ENCODE measurements at places on chromosomes 1 and 21.

GRCh38 chr1:15524021-15524282 lies at the start of gene CASP9:
Gene CASP9 (minus strand): TSS chr1:15524215. CDS start chr1:15524200, 15 bp downstream.
- no peak for DNase-seq

- no peak for DNase-seq
Measured at GRCh38 chr1:3883194-3883925, 16.7 kb downstream of the C1orf174 start.

GRCh38 chr1:187725216-187725615 lies 896.5 kb downstream of the PLA2G4A start:
- DNase-seq, result no peak

DNA sequence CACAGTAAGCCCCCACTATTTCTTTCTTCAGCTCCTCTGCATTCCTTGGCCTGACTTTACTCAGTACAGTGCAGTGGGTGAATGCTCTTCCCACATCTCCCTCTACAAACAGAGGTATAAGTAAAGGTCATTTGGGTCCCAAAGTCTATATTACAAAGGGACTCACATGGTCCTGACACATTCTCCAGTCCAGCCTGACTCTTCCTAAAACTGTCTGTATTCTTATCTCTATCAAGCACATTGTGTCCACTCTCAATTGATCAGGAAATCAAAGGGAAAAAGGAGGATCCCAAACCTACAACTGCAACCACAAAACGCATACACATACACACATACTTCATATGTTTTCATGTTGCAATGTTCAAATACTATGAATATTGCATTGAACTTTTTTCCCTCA lies 49.4 kb downstream of the FRRS1 start:
- no peak for DNase-seq

DNA sequence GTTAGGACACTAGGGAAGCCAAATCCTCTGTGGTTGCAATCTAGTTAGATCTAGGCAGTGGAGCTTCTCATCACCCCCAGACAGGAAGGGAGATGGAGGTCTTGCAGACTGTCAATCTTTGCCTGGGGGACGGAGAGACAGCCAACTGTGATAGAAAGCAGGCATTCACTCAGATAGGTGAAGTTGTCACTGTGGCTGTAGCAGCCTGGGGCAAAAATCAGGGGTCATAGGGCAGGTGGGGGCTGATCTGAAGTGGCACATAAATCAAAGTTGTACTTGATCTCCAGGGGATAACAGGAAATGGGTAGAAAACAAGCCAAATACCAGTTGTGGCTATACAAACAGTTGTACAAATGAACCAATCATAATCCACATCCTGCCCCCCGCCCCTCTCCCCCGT lies 620.9 kb upstream of the USP24 start:
- DNase-seq, result no peak

DNA sequence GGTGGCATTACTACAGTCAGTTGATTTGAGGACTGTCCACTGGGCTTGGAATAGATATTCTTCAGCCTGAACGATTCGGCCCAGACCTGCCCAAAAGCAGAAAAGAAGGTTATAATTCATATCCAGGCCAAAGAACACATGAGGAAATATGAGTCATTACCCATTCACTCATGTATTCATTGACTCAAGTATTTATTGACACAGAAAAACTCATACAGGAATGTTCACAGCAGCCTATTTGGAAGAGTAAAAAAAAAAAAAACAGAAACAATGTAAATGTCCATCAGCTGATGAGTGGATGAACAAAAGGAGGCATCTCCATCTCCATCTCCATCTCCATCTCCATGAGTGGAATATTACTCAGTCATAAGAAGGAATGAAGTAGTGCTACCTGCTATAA lies 15.9 kb downstream of the ZMYND12 start:
- no peak for DNase-seq

DNA sequence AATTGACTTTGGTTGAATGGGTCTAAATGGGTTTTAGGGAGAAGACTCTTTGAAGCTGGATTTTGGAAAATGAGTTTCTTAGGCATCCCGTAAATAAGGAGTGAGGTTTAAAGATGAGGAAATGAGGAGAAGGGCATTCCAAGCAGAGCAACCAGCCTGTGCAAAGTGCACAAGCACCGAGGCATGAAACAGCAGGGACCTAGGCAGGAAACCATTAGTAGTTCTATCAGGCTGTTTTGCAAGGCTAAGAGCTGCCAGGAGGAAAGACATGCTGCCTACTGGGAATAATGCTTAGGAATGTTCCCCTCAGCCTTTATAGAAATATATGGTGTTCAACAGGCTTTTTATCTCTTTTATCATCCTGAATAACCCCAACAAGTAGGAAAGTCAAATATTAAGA lies 153.1 kb upstream of the FGGY start:
- DNase-seq, result no peak

GRCh38 chr1:227124473-227124872 lies 184.4 kb downstream of the COQ8A start:
- no peak for DNase-seq

DNA sequence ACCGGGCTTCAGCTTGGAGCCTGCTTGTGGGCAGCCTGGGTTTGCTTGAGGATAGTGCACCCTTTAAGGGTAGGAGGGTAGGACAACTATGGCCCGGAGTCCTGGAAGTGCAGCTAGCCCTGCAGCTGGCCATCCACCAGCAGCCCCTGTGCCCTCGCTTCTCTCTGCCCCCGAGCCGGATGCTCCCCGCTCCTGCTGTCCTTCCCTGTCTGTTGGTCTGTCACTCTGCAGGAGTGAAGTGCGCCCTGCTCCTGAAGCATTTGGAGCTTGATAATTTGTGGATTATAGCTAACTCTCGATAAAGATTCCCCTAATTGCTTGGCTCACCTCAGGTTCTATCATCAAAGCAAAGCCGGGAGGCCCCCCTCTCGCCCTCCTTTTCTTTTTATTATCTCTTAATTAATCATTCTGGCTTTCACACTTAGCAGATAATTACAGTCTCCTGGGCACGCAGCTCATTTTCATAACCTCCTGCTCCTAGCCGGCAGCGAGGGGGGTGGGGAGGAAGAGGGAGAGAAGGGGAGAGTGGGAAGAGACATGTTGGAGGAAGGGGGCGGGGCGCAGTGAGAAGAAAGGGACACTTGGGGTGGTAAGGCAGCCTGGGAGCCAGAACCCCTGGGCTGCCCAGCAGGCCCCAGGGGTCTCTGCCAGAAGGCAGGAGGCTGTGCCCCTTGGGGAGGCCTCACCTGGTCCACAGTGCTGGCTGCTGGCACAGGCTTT lies 14.4 kb downstream of the KIRREL1 start:
- DNase-seq, result no peak

DNA sequence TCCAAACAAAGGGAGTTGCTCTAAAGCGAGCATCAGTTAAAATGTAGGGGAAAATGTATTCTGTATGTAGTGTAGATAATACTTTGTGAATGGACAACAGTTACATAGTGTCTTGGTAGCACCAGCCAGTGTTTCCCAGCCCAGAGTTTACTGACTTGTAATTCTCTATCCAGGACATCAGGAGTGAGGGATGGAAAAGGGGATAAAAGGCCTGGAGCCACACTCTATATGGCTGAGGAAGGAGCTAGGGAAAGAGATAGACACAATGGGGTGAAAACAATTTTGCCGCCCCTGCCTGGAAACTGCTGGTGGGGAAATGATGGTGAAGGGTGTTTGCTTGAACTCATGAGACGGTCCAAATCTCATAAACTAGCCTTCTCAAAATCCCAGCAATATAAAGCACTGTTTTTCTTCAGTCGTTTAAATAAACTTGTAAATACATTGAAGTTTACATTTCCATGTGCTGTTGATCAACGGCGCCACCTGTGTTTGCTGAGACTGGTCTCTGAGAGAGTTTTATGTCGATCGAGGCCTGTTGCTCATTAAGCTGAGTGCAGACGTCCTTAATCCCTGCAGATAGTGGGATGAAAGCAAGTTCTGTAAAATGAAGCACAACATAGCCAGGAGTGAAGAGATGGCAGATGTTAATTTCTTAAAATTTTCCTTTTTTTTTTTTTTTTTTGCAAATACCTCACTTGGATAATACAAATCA lies 27.9 kb upstream of the AGO1 start:
- no peak for DNase-seq

GRCh38 chr1:15598436-15598835 lies 13.6 kb upstream of the AGMAT start:
- no peak for DNase-seq

DNA sequence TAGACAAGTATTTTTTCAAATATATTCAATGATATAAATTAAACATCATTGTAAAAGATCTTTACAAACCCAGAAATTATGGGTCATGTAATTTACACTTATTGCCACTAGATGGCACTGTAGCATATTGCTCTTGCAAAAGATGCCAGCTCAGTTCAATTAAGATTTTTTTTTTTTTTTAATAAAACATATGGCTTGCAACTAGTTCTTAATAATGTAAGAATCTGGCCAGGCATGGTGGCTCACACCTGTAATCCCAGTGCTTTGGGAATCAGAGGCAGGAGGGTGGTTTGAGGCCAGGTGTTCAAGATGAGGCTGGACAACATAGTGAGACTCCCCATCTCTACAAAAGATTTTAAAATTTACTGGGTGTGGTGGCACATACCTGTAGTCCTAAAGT lies 49.4 kb upstream of the DESI2 start:
- DNase-seq, result no peak

- no peak for DNase-seq
Measured at GRCh38 chr1:211959680-211960079, 75.7 kb downstream of the INTS7 start.

DNA sequence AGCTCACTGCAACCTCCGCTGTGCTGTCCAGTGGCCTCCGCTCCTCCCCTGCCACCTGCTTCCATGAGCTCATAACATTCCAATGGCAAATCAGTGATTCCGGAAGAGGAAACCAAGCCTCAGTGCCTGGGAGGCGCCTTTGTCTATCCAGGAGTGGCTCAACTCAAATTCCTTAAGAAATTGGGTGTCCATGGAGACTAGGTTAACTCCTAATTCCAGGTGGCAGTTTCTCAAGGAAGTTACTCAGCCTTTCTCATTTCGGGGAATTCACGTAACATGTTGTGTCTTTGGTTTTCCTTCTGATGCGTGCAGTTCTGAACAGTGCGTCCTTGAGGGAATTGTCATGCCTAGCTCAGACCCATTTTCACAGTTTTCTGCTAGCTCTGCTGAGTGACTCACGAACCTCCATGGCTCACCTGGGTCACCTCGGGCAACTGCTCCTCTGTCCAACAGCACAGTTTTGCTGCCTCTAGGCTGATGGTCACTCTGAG lies 89.9 kb upstream of the DSCAM start:
- no peak for DNase-seq

DNA sequence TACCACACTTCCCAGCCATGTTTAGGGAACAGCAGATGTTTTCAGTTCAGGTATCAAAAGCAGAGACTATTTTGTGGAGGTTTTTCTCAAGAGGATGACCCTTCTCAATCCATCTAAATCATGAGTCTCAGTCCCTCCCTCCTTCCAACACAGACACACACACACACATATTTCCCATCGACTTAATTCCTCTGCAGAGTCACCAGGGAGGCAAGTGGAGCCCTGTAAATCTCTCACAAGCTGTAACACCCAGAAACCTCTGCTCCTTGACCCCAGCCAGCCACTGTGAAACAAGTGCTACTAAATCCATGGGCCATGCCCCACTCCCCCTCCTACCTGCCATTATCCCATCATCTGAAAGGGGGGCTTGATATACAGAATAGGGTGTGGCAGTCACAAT lies 10.6 kb upstream of the KCND3 start:
- DNase-seq, result no peak

DNA sequence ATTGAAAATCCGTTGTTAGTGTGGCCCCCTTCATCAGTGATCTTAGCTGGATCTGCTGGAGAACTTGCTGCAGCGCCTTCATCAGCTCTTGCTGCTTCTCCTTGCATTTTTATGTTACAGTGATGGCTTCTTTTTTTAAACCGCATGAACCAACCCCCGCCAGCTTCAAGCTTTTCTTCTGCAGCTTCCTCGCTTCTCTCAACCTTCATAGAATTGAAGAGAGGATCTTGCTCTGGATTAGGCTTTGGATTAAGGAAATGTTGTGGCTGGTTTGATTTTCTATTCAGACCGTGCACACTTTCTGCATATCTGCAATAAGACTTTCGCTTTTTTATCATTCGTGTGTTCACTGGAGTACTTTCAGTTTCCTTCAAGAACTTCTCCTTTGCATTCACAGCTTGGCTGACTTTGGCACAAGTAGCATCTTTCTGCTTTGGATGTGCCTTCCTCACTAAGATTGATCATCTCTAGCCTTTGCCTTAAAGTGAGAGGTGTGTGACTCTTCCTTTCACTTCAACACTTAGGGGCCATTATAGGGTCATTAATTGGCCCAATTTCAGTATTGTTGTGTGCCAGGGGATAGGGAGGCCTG lies 13.1 kb downstream of the RNF187 start:
- DNase-seq, result no peak

- no peak for DNase-seq
Measured at GRCh38 chr1:61241973-61242381, 159.6 kb downstream of the NFIA start.

DNA sequence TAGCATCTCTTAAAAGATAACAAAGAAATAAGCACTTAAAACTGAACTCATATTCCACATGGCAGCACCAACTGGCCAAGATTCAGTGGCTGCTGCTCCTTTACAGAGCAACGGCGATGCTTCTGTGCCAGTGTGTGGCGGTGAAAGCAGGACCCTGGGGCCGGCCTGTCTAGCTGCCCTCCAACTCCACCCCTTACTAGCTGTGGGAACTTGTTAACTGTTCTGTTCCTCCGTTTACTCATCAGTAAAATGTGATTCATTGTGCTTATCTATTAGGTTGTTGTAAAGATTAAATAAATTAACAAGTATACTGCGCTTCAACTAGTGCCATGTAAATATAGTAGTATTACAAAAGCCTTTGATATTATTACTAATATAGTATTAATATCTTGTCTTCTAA lies 133.2 kb downstream of the GDAP2 start:
- no peak for DNase-seq

- peak; percentile 84 for DNase-seq
Measured at GRCh38 chr1:19643602-19644394, at the start of gene NBL1. Gene NBL1 (plus strand): TSS chr1:19644311. CDS start chr1:19655031, 10,720 bp downstream.

DNA sequence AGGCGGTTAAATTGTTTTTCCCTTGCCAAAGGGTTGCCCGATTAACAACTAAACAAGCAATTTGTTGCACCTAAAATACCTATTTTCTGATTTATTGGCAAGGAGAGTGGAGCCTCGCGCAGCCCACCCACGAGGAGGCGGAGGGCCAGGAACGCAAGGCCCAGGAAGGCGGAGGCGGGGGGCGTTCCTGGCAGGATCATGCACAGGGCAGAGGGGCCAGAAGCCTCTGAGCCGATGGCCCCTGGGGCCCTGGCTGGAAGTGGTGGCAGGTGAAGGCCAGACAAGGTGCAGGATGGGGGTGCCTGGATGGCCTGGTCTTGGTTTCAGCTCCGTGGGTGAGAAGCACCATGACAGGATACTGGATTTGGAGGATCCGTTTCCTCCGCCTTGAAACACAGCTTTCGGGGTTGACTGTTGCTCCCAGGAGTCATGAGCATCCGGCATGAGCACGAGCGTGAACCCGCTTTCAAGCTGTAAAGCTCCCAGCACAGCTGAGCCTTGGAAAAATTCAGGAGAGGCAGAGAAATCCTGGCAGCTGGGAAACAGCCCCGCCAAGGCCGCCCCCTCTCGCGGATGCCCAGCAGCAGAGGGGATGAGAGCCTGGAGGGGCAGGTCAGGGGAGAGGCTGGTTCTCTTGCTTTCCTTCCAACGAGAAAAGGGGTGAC lies 35.0 kb downstream of the AJAP1 start:
- DNase-seq, result no peak

GRCh38 chr1:92583821-92584760 lies 97.4 kb upstream of the GFI1 start:
- no peak for DNase-seq
